NCI-H1048 (cell line): ENCODE measurements at places on chromosomes 13 and 19.
A peak's percentile ranks its signal among the peaks of the same experiment; 100 is the strongest.

- no peak for DNase-seq
These were observed 690 bp downstream of the KMT2B start for GRCh38 chr19:35718345-35719041.

DNA sequence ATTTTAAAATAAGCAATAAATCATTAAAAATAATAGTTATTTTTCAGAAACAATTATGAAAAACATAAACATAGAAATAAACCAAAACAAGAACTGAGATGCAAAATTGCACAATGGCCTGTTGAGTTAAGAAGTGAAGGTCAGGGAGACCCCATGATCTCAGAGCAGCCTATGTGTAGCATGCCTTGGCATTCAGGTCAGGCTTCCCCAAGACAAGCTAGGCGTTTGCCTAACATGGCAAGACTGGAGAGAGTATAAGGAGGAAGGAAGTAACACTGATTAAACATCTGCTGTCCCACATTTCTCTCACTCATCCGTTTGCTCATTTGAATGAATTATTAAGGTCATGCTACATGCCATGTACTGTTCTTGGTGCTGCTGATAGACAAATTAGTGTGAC is 291.8 kb downstream of the TSHZ3 start:
- no peak for DNase-seq

- DNase-seq: no peak
These were observed 230.6 kb downstream of the MTUS2 start for GRCh38 chr13:29050719-29051118.

- DNase-seq: no peak
These were observed 4.9 kb upstream of the MEDAG start for GRCh38 chr13:30900952-30901749.

DNA sequence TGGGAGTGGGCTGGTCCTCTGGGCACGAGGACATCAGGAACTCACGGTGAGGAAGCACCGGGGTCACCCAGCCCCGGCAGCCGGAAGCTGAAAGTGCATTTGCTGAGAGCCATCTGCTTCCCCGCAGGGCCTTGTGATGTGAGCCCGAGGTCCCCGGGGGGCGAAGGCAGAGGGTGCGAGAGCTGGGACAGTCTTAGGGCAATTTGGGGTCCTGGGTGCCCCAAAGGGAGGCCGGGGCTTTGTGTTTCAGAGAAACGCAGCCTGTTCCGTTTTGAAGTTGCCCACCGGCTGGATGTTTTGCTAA is 4.8 kb downstream of the F2RL3 start:
- DNase-seq: no peak

DNA sequence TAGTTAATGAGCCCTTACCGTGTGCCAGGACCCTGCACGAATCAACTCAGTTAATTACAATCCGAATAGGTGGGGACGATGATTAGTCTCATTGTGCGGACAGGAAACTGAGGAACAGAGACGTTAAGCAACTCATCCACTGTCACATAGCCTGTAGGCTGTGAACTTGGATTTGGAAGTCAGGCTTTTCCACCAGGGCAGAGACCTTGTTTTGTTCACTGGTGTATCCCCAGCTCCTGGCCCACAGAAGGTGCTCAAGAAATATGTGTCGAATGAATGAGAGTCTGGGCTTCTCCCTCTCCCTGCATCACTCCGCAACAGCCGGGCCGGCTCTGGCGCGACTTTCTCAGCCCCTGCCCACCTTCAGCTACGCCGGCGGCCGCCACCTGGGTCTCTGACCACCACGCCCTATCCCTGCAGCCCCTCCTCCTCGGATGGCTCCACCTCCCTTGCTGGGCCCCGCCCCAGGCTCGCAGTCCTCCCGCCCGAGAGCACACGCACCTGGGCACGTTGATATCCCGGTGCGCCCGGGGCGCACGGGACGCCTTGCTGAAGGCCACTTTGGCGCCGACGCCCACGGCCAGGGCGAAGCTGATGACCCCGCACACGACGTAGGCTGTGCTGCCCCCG is 1.3 kb downstream of the SHISA7 start:
- DNase-seq: no peak

- no peak for DNase-seq
These were observed 28.9 kb upstream of the MED4 start for GRCh38 chr13:48123812-48124211.

DNA sequence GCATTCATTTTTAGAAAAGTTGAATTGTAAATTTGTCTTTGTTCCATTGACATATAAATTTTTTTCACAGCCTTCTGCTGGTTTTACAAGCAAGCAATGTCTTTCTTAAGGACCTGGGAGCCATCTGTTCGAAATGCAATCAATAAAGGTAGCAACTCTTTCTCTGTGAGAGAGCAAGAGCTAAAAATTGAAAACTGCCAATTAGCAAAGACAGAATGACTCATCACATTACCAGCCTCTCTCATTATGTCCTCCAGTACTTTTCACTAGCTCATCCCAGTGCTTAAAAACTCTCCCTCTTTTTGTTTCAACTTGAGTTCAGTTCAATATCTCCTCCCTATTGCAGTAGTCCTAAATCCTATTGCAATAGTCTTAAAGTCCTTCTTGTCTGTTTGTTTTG is 760.7 kb upstream of the SLITRK6 start:
- DNase-seq: no peak

GRCh38 chr13:112452380-112453206 is 76.4 kb downstream of the SPACA7 start:
- DNase-seq: no peak

GRCh38 chr19:35908973-35909683 is 1.0 kb upstream of the TYROBP start:
- DNase-seq: no peak

DNA sequence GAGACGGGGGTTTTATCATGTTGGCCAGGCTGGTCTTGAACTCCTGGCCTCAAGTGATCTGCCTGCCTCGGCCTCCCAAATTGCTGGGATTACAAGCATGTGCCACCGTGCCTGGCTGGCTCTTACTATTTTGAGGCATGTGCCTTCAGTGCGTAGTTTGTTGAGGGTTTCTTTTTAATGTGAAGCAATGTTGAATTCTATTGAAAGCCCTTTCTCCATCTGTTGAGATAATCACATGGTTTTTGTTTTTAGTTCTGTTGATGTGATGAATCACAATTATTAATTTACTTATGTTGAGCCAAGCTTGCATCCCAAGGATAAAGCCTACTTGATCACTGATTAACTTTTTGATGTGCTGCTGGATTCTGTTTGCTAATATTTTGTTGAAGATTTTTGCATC is 290.9 kb downstream of the KCNRG start:
- no peak for DNase-seq

GRCh38 chr13:61180234-61180633 is 235.4 kb downstream of the PCDH20 start:
- no peak for DNase-seq

- DNase-seq: no peak
These were observed 208.3 kb upstream of the NBEA start for GRCh38 chr13:34733721-34734120.

GRCh38 chr13:112984501-112984900 is 15.5 kb downstream of the MCF2L start:
- no peak for DNase-seq

DNA sequence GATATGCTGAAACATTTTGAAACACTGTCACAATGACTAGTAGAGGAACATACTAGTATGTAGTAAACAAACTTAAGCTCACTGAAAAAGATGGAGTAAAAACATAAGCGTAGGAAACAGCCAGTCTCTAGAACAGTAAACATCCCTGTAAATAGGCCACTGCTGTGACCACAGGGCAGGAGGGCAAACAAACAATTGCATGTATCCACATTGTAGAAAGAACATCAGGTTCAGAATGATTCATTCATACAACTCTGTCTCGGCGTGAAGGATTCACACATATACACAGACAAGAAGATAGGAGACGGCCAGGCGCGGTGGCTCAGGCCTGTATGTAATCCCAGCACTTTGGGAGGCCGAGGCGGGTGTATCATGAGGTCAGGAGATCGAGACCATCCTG is 390.1 kb downstream of the IRS2 start:
- no peak for DNase-seq

- DNase-seq: no peak
These were observed 73.9 kb downstream of the USP12 start for GRCh38 chr13:27097691-27098090.

- DNase-seq: no peak
These were observed 25.7 kb upstream of the TPTE2 start for GRCh38 chr13:19586904-19587634.

DNA sequence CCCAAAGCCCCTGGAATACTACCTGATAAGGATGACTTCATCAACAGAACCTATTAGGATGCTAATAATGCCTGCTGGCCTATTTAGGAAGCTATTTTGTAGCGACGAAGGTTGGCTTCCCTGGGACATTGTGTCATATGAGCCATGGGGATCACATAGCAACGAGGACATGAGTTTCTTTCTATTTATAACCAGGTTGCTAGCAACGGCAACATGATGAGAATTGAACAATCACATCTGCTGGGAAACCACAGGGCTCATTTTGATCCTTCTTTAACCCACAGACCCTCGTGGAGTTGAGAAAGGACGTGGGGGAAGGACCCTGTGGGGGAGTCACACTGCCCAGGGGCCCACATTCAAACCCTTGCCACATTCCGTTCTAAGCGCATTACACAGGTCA is 172.2 kb downstream of the COL4A1 start:
- no peak for DNase-seq

DNA sequence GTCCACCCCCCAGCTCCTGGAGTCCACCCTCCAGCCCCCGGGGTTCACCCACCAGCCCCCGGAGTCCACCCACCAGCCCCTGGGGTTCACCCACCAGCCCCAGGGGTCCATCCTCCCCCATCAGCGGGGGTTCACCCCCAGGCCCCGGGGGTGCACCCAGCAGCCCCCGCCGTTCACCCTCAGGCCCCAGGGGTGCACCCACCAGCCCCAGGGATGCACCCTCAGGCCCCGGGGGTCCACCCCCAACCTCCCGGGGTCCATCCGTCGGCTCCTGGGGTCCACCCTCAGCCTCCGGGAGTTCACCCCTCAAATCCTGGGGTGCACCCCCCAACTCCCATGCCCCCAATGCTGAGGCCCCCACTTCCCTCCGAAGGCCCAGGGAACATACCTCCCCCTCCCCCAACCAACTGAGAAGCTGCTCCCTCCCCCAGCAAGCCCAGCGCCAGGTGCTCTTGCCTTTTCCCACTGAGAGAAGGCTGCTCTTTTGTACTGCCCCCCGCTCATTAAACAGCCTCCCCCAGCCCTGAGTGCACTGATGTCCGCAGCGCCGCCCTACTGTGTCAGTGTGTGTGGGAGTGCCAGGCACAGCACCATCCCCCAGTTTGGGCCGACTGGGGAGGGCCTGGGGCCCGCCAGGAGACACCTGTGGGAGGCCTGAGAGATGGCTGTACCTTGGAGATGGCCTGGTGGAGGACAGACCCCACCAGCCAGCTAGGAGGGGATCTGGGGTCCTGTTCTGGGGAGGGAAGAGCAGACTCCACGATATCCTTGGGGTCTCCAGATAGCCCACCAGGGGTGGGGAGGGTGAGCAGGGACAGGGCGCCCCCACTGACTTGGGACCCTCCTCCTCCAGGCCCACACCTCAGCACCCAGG is 750 bp upstream of the AMH start:
- no peak for DNase-seq

GRCh38 chr19:4773047-4773640 is 18.4 kb upstream of the FEM1A start:
- no peak for DNase-seq

DNA sequence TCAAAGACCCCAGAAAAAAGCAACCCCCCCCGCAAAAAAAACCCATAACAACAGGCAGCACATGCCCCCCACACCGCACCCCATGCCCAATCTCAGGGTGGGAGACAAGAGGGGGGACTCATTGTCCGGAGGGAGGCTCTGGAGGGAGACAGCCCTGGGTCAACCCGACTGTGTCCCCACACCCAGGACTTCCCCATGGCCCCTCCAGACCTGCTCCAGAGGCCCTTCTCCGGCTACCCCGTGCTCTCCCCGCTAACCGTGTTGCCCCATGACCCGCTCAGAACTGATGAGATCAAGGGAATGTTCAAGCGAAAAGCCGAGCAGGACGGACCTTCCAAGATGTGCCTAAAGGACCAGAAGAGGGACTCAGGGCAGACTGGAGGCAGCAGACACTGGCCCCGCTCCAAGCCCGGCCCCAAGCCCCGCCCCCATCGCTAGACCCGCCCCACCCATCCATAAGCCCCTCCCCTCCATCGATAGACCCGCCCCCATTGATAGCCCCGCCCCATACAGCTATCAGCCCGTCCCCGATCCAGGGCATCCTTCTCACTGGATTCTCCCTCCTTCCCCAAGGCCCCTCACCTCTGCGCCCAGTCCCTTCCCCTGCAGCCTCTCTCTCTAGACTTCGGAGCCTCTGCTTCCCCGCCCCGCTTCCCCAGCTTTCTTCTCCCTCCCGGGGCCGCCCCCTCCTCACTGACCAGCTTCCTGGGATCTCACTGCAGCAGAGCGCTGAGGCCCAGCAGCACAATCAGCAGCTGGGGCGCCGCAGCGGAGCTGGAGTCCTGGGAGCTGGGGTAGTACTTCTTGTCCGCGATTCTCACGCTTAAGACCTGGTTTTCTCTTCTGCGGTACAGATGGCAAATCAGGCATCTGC is 2.2 kb downstream of the BST2 start:
- no peak for DNase-seq

DNA sequence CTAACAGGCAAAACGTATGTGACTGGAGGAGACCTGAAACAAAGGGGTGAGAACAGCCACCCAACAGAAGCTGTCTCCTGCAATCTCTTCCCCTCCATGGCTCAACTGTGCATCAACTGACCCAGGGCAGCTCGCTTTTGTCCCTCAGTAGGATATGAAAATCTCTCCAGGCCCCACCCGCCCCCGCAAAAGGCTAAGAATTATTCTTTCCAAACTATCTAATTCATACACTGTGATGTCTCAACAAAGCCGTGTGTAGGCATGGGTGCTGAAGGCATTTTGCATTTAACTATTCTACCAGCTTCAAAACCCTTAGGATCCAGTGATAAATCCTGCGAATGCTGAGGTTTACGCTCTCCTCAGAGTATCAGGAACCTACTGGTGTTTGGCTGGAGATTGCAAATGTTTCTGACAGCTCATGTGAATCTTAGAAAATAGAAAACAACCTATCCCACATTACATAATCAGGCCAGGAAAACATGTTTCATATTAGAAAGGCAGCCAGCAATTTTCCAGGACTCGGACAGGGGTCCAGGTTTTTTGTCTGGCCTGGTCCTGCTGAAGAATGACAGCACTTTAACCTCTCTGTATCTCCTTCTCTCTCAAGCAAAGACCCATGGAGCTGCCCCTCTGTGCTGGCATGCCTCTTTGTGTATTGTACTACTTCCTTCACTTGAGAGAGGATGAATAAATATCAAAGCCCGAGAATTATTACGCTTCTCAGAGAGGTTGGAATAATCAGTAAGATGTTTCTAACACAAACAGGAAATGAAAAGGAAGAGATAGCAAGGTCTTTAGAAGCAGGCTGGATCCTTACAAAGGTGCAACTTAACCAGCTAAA is 17.3 kb downstream of the DHRS12 start:
- no peak for DNase-seq

GRCh38 chr13:91406619-91407018 is 8.2 kb downstream of the GPC5 start:
- peak; percentile 32 for DNase-seq

DNA sequence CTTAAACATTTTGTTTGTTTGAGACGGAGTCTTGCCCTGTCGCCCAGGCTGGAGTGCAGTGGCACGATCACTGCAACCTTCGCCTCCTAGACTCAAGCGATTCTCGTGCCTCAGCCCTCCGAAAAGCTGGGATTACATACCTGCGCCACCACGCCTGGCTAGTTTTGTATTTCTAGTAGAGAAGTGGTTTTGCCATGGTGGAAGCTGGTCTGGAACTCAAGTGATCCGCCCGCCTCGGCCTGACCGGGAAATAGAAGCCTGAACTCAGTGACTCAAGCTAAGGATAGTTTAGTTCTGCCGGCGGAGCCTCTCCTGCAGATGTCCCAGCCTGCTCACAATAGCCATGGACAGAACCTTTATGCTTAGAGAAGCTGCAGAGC is 53.0 kb upstream of the ZNF254 start:
- no peak for DNase-seq
